ENCODE measurements at places on chromosomes 7 and 10.
A peak's percentile ranks its signal among the peaks of the same experiment; 100 is the strongest.

DNA sequence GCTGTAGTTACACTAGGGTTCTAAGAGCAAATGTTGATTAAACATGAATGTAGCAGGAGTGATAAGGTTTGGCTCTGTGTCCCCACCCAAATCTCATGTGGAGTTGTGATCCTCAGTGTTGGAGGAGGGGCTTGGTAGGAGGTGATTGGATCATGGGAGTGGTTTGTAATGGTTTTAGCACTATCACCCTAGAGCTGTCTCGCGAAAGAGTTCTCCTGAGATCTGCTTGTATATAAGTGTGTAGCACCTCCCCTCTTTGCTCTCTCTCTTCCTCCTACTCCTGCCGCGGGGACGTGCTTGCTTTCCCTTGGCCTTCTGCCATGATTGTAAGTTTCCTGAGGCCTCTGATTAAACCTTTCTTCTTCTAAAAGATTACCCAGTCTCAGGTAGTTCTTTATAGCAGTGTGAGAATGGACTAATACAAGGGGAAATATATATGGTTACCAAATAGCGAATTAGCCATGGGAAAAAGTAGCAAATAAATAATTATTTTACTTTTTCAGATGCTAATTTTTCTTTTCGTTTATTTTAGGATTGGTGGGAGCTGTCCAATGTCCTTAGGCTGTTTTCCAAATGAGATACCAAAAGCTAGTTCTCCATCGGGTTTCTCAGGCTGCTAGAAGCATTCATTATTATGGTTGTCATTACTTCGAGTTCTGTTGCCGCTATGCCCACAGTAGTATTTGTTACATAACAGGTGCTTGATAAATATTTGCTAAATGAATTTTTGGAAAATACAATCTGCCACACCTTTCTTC is 58.7 kb downstream of the PTEN start:
- no peak for DNase-seq

GRCh38 chr10:12444981-12445700 is 95.8 kb downstream of the CAMK1D start:
- no peak for DNase-seq

- DNase-seq: no peak
Measured at GRCh38 chr10:31799181-31799580, 129.4 kb downstream of the ARHGAP12 start.

GRCh38 chr7:136693166-136694119 is 175.0 kb upstream of the CHRM2 start:
- no peak for DNase-seq

DNA sequence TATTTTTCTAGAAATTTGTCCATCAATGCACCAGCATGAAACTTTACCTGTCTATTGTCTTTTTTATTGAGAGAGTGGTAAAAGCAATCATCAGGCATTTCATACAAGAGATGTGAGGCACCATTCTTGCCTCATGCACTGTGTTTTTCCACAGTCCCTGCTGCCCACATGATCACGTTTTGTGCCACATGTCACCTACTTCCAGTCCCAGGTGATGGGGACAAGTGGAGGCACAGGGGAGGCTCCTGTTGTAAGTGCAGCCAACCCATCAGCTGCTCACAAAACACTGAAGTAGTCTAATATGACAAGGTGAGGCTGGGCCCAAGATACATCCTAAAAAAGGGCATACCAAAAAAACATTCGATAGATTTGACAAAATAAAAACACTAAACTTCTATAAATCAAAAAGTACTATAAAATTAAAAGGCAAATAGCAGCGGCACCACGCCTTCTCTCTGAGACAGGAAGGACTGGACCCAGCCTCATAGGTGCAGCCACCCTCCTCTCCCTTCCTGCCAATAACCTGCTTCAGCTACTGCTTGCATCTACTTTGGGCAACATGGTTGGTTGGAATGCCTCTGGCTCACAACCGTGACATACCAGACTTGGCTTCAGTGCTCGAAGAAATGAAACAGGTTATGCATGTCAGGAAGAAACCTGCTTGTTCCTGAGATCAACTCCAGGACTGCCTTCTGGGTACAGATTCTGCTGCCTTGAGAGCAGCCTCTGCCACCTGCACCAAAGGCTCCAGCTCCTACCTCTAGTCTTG is 2.3 kb downstream of the ZC3HAV1L start:
- DNase-seq: no peak

DNA sequence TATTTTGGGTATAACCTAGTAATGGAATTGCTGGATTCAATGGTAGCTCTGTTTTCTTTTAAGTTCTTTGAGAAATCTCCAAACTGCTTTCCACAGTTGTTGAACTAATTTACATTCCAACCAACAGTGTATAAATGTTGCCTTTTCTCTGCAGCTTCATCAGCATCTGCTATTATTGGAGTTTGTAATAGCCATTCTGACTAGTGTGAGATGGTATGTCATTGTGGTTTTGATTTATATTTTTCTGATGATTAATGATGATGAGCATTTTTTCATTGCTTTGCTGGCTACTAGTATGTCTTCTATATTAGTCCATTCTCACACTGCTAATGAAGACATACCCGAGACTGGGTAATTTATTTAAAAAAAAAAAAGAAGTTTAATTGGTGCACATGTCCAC is 248.6 kb upstream of the MAGI2 start:
- no peak for DNase-seq

DNA sequence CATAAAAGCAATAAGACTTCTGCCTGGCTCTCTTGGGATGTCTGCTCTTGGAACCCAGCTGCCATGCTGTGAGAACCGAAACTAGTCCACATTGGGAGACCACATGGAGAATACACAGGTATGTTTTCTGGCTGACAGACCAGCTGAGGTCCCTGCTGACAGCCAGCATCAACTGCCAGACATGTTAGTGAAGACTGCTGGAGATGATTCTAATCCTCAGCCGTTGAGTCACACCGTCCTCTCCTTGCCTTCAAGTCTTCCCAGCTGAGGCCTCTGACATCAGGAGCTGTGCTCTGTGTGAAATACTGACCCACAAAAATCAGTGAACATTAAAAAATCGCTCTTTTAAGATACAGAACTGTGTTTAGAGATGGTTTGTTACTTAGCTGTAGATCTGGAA is 36.9 kb upstream of the AGR2 start:
- no peak for DNase-seq

DNA sequence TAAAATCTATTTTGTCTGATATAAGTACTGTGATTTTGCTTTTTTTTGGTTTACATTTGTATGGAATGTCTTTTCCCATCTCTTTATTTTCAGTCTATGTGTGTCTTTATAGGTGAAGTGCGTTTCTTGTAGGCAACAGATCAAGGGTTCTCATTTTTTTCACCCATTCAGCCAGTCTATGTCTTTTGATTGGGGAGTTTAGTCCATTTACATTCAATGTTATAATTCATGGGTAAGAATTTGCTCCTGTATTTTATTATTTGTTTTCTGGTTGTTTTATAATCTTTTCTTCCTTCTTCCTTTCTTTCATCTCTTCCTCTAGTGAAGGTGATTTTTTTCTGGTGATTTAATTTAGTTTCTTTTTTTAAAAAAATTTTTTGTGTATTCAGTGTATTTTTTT is 104.8 kb upstream of the TMEM229A start:
- DNase-seq: no peak

DNA sequence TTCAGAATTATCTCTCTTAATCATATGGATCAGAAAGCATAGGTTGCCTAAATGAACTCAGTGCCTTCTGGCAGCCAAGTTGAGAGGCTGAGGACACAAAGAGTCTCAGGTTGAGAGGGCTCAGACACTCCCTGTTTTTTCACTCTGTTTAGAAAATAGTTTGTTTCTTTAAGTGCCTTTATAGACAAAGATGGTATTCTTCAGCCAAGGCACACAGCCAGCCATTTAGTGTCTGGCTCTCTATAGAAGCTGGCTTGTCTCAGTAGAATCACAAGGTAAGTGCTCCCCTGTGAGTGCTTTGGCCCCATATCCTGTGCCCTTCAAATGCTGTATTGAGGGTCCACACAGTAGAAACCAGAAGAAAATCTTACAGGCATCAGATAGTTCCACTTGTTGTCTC is 3.6 kb downstream of the GPR158 start:
- no peak for DNase-seq

DNA sequence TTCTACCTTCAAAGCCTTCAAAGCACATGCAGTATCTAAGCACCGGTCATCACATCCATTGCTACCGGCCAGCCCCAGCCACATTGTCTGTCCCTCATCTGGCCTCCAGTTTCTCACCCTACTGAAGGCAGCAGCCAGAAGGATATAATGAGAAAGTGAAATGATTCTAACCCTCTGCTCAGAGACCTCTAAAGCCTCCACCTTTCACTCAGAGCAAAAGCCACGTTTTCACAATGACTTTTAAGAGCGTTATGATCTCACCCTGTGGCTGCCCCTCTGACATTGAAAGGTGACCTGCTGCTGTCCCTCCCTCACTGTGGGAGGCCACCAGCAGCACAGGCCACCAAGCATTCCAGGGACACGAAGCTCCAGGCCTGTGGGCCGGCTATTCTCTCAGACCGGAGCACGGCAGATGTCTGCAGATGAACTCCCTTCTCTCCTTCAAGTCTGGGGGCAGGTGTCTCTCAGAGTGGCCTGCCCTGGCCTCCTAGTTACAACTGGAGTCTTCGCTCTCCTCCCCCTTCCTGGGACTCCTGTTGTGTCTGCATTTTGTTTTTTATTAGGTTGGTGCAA is 94.9 kb upstream of the EEPD1 start:
- DNase-seq: no peak

DNA sequence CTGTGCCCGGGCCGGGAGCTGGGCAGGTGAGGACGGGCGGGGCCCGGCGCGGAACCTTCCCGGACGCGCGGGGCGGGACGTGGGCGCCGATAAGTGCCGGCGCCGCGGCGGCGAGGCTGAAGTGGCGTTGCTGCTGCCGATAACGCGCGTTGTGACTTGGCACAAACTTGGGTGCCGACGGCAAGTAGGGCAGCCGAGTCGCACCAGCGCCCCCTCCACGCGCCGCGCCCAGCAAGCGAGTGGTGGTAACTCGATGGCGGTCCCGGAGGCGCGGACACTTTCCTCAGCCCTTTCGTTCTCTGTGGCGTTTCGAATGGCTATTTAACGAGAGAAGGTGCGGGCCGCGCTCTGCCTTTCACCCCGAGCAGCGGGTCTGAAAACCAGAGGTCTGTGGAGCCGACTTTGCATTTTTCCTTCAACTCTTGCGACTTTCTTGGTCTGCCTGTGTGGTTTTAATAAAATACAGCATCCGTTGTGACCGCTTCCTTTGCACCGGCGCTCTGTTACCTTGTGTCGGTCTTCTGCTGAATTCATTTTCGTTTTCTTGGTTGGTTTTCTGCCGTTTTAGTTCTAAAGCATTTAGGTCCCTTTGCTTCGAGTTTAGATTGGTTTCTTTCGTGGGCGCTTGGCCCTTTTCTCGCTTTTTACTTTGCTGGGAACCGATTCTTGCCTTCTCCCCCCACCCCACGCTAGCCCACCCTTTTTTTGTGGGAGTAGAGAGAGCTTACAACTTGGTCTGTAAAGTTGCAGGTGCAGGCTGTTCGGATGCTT is 701 bp downstream of the STK17A start:
- peak; percentile 82 for DNase-seq

DNA sequence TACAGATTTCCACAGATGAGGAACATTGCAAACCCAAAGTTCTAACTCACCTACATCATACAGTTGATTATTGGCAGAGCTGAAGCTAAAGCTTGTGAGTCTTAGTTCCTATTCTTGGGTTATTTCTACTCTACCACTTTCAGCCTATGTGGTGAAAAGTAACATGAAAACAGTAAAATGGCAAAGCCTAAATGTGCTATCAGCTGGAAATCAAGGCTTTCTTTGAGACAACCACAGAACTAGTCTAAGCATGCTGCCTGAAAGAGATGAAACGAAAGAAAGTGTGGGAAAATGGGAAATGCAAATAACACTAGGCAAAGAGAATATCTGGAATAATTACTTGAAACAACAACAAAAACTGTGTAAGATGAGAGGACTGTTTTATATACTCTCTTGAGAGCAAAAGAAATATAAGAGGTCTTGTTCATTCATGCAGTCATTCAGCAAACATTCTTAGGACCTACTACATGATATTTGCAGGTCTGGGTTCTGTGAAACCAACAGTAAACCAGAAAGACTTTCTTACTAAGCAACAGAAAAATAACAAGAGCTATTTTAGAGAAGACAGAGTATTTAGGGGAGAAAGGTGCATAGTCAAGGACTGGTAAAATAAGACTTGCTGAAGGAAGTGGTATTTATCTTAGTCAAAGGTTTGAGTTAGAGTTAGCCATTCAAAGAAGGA is 437.1 kb downstream of the HTR7 start:
- no peak for DNase-seq

- DNase-seq: no peak
Measured at GRCh38 chr10:131881104-131881880, 19.5 kb upstream of the PPP2R2D start.

- no peak for DNase-seq
Measured at GRCh38 chr7:120729245-120729644, 128.7 kb downstream of the TSPAN12 start.

GRCh38 chr7:50558294-50559053 is 6.7 kb downstream of the DDC start:
- DNase-seq: no peak

- DNase-seq: no peak
Measured at GRCh38 chr7:105682341-105683060, 101.2 kb upstream of the EFCAB10 start.

- DNase-seq: no peak
Measured at GRCh38 chr10:132418527-132419416, 21.8 kb downstream of the PWWP2B start.

DNA sequence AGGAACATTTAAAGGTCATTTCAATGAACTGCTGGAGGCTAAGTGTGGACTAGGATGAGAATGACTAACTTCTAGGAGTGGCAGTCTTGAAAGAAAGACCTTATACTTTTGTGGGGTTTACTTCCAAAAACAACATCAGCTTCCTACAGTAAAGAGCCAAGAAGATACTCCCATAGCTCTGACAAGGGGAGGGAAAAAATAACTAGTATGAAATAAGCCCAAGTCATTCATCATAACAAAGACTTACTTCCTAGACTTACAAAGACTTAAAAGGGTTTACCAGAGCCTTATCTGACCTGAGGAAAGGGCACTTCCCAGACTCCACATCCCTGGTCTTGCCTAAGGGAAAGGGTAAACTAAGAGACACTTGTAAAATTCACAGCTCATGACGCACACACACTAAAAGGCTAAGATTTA is 31.7 kb downstream of the ARHGAP12 start:
- no peak for DNase-seq

DNA sequence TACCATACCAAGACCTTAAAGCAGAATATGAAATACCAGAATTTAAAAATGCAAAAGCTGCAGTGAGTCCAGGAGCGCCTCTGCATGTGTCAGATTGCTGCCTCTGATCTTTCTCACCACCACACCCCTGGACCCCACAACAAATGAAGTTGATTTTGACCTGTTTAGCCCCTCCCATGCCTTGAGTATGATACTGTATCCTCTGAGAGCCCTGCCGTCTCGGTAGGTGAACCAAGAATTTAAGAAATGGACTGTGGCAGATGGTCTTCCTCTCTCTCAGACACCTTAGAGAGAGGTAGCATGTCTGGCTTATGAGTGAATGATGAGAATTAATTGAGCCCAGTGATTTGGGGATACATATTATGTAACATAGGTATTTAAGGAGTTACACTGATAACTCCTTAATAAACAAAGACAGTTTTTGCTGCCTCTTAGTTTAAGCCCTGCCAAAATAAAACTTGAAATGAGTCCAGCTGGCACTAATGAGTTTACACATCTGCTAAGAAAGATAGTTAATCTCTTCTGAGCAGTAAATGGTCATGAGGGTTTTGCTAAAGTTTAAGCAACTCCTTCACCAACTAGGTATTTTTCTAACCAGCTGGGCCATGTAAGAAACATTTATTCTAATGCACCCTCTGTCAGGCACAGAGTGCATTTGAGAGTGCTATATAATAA is 4.5 kb upstream of the TFPI2 start:
- DNase-seq: no peak
